Activated effector memory CD4-positive, alpha-beta T cell treated with Interleukin-2 at 50 U/mL for 16 hours (primary cell): ENCODE measurements at places on chromosomes 13 and 19.

DNA sequence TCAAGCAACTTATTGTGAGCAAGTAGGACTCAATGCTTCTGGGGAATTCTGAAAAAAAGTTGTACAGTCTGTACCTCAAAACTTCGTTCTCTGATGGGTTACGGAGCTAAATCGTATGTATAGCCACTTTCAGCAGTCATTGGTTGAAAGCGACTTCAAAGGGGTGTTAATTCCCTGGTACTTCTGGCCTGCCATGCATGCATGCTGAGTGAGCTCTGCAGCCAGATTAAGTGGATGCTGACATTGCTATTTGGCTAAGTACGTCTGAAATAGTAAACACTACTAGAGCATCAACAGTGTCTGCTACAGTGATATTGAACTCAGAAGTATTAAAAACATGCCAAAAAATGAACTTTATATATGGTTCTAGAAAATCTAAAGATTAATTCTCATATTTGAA lies 1183.1 kb upstream of the PCDH20 start:
- DNase-seq = no peak

GRCh38 chr13:83895994-83896580 lies 13.8 kb upstream of the SLITRK1 start:
- no peak for DNase-seq

DNA sequence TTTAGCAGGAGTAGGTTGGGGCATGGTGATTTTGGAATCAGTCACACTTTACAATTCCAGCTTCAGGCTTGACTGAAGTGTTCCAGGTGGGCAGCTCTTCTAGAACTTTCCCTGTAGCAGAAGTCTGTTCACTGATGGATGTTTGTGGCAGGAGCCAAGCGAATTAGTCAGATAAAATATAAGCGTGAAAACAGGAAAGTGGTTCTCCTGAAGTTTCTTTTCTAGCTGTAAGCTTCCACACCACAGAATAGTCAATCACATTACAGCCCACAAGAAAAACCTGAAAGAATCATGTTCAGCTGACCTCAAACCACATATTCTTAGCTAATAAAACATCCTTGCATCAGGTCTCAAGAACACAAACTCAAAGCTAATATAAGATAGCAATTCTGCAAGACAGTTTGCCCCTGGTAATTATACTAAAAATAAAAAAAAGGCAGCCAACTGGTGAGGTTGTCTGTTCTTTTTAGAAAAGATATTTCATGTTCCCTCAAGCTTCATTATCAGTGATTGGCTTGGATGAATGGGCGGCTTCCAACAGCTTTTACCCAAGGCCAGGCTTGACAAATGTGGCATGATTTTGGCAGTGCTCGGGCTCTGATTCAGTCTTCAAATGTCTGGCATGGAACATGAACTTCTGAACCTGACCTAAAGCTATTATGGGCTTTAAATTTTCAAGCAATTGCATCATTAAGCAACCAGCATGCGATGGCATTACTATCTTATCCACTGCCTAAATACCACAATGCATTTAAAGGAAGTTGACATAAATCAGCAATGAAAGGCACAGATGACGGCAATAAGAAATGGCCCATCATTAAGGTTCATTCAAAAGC lies 136.8 kb downstream of the DCLK1 start:
- no peak for DNase-seq

- no peak for DNase-seq
Measured at GRCh38 chr19:5590151-5590864, 22.6 kb upstream of the TINCR start.

GRCh38 chr13:92074658-92075057 lies 676.2 kb downstream of the GPC5 start:
- DNase-seq = no peak

DNA sequence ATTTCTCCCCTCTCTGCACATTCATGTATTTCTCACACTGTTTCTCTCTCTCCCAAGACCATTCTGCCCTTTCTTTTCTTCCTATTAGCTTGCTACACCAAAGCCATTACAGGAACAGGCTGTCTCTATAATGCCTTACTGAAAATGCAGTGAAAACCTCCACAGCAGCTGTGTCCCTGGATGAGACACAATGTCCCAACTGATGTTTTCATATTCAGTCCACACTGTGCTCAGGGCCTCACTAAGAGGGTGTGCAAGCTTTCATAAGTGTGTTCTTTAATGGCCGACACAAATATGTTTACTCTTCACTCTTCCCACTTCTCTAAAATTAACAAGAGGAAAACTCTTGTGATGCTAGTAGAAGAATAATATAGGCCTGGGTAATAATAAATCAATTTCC lies 163.4 kb downstream of the KCTD12 start:
- no peak for DNase-seq

DNA sequence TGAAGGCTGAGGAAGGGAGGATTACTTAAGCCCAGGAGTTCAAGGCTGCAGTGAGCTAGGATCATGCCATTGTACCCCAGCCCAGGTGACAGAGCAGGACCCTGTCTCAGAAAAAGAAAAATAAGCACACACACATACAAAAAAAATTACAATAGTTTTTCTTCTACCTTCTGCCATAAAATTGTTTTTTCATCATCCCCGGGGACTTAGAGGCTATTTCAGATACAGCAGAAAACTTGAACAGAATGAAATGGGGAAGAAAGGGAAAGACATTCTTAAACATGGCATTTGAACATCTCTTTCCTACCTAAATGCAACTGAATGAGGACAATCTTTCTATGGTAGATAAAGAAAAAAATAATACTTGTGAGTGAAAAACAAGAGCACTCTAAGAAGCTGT lies 109.1 kb downstream of the KCTD12 start:
- DNase-seq = no peak

DNA sequence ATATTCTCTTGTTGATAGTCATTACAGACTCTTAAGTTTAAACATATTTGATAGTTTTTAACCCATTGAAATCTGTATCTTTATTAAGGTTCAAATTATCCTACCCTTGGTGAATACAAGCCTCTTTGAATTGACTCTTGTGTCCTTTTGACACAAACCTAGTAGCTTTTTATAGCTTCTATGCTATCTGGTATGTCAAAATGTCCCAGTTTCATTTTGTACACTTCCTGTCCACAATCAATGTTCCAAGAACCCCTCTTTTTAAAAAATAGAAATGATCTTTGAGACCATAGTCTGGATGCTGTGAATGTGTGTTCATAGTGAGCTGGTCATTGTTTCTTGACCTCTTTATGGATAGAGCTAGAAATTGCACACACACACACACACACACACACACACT lies 39.2 kb upstream of the FGF14 start:
- no peak for DNase-seq

DNA sequence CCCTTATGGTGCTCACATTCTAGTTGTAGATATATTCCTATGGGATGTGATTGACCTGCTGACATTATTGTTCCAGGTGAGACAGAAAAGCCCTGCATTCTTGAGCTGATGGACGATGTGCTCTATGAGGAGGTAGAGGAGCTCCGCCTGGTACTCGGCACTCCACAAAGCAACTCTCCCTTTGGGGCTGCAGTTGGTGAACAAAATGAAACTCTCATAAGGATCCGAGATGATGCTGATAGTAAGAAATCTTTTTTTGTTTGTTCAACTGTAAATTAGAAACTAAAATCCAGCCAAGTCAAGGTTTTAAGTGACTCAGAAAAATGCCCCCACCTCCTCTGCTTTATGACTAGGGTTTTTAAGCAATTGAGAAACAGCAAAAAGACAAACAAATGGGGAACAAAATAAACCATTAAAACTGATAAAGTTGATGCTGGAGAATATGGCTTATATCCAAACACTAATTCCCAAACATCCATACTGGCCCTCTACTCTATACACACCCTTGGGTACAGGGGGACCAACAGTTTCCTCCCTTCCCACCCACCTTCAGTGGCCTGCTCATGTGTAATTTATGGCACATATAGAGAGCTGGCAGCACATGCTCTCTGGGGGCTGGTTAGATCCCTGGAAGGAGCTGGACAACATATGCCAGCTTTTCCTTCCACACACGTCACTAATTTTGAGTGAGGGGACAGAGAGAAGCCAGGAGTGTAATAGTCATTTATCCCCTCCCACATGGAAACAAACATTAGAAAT lies 139.6 kb downstream of the STOML3 start:
- DNase-seq = no peak

GRCh38 chr19:1236576-1236975 lies 1.2 kb downstream of the CBARP start:
- no peak for DNase-seq

DNA sequence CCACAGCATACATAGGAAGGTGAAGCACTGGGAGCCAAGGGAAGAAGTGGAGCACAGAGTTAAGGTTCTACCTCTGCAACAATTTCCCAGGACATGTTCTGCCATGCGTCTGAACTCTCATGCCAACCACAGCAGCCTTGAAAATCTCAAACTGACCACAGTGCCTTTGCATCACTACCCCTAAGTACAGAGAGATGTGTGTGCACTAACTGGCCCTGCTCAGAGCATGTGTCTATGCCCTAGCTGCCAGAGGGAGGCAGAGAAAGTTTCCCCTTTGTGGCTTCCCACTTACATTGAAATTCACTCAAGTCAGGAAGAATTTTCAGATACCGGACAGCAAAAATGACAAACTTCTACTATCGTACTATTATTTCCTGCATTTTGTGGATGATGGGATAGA lies 26.8 kb upstream of the WDFY2 start:
- no peak for DNase-seq

DNA sequence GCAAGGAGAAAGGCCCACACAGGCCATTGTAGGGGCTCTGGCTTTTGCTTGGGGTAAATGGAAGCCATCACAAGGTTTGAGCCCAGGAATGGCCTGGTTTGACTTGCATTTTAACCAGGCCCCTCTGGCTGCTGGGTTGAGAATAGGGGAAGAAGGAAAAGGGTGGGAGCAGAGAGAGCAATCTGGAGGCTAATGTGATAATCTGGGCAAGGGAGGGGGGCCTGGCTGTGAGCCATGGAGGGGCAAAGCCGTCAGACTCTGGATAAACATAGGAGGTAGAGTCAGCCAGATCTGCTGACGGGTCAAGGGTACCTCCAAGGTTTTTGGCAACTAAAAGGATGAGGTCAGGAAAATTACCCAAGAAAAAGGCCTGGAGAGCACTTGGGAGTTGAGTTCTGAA lies 41.6 kb downstream of the RFX2 start:
- DNase-seq = no peak

GRCh38 chr13:78596736-78597601 lies 6.4 kb downstream of the POU4F1 start:
- DNase-seq = no peak

DNA sequence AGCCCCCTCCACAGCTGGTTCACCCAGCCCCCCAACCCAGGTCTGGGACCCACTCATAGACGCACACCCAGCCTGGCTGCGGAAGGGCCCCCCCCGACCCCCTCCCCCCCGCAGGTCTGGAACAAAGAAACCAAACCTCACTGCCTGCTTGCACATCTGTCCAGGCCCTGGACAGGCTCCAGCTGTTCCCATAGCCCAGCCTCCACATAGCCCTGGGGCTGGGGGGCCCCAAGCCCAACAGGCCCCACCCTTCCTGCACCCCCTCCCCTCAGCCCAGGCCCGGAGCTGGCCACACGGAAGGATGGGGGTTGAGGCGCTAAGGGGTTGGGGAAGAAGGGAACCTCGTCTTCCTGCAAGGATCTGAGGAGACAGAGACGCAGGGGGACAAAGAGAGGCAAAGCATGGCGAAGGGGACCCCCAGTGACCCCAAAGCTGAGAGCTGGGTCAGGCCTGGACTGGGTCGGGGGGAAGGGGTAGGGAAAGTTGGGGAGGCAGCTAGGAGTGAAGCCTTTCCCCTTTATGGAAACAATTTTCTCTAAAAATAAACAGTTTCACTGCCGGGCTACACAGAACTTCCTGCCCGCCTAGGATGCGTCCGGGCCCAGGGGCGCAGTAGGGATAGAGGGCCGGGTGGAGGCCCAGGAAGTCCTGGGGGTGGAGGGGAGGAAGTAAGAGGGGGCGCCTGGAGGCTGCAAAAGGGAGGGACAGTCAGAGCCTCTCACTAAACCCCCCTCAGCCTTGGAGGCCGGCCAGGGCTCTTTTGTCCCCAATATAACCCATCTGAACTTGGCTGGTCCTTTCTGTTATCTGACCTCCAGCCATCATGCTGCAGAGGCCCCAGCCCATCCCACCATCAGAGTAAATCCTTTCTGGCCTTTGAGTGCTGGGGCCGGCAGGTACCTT lies 2.4 kb downstream of the KANK2 start:
- no peak for DNase-seq

- DNase-seq = no peak
Measured at GRCh38 chr13:67726979-67727378, 496.8 kb upstream of the PCDH9 start.

GRCh38 chr19:50461066-50461875 lies 15.0 kb upstream of the EMC10 start:
- peak; percentile 25 for DNase-seq
